Putamen (tissue), 1 donor: ENCODE measurements at places on chromosomes 5 and 9.

- peak; percentile 90 for DNase-seq
Observed at GRCh38 chr5:116574367-116575325, at the start of gene SEMA6A. Gene SEMA6A (minus strand): TSS chr5:116574823. CDS start chr5:116504944, 69,879 bp downstream.

- DNase-seq: no peak
Observed at GRCh38 chr9:77454663-77455062, 193.5 kb downstream of the GNA14 start.

GRCh38 chr5:316210-317085 lies 5.1 kb upstream of the AHRR start:
- DNase-seq: no peak

- DNase-seq: no peak
Observed at GRCh38 chr9:133527444-133527920, 2.7 kb upstream of the MYMK start.

DNA sequence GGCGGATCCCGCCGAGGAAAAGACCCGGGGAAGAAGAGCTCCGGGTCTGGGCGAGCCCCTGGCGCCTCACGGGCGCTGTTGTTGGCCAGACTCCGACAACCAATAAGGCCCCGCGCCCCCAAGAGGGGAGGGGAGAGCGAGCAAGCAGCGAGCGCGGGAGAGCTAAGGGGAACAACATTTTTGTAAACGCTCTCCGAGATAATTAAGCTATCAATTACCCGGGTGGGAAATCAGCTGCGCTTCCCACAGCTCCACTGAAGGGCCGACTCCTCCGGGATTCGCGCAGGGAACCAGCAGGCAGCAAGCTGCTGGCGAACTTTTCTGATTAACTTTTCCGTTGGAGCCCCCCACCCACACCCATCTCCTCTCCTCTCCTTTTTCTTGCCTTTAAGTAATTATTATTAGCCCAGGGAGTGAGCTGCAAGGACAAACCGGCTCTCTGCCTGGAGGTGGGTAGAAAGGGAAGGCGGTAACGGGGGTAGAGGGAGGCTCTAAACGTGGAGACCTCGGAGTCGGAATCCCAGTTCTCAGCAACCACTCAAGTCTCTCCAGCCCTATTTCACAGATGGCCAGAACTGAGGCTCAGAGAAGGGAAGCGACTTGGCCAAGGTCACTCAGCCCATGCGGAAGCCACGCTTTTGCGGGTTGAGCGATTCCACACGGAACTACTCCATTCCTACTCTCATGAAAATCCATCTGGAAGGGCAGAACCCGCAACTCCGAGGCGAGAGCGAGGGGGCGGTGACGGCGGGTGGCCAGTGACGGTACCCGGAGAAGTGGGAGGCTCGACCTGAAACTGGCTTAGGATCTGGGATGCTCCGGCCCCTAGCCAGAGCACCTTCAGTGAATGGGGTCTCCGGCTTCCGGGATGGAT lies 1.3 kb downstream of the ASTN2 start:
- DNase-seq: no peak

- no peak for DNase-seq
Observed at GRCh38 chr9:107213561-107214028, 69.5 kb upstream of the RAD23B start.

- DNase-seq: no peak
Observed at GRCh38 chr5:36147681-36148080, 4.0 kb downstream of the LMBRD2 start.

DNA sequence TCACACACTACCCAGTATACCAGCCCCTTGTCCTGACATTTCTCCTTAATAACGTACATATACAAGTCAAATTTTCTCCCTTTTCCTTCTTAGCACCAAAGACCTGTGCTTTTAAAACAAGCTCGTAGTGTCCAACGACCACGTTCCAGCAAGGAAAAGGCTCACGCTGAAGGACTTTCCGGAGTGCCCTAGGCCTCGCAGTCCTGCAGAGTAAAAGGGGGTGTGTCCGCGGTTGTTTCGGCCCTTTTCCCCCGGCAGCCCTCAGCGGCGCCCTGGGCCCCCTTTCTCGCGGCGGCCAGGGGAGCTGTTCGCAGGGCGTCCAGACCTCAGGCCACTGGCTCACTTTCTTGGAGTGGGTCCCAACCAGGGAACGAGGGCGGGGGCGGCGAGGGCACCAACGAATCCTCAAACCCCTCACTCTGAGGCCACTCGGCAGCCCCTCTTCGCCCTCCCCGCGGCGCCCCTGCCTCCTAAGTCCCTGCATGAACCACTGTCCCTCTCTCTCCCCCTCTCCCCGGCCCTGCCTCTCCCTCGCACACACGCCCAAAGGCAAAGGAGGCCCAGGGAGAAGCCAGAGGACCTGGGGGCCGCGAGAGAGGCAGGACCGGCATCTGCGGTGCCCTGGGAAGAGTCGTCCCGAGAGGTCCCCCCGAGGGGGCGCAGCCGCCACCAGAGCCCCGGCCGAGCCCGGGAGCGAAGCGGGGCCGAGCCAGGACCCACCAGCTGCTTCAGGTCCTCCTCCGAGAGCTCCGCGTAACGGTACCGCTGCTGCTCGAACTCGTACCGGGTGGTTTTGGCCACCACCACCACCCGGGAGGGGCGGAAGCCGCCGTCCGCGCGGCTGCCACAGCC lies 720 bp downstream of the NADK2 start:
- peak; percentile 53 for DNase-seq

- no peak for DNase-seq
Observed at GRCh38 chr5:53331463-53331862, 149.0 kb upstream of the FST start.

DNA sequence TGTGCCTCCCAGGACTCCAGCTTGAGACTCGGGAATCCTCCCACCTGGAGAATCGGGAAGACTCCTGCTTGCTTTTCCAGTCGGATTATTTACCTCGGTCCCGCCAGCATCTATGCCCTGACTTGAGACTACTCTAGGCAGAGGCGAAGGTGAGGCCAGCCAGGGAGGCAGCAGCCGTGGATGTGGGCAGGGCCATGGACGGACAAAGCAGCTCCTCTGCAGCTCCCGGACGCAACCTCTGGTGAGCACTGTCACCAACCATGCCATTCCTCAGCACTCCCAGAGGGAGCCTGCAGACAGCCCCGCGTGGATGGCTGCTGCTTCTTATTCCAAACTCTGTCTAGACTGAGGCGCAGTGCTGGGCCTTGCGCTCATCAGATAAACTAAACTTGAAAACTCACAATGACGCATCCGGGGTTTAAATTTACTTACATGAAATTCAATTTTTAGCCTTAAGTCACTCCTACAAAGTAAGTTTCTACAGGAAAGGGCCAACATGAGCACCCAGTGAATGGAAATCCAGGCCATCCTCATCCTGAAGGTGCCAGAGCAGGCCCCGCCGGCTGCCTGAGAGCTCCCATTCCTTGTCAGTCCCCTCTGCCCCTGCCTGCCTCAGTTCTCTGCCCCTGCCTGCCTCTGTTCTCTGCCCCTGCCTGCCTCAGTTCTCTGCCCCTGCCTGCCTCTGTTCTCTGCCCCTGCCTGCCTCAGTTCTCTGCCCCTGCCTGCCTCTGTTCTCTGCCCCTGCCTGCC lies 17.8 kb downstream of the MED10 start:
- DNase-seq: no peak

GRCh38 chr9:105168870-105169319 lies 75.6 kb upstream of the SLC44A1 start:
- DNase-seq: no peak

- no peak for DNase-seq
Observed at GRCh38 chr9:114200721-114201300, 45.5 kb downstream of the COL27A1 start.

GRCh38 chr9:128399861-128400260 lies 20.8 kb upstream of the CERCAM start:
- DNase-seq: no peak

DNA sequence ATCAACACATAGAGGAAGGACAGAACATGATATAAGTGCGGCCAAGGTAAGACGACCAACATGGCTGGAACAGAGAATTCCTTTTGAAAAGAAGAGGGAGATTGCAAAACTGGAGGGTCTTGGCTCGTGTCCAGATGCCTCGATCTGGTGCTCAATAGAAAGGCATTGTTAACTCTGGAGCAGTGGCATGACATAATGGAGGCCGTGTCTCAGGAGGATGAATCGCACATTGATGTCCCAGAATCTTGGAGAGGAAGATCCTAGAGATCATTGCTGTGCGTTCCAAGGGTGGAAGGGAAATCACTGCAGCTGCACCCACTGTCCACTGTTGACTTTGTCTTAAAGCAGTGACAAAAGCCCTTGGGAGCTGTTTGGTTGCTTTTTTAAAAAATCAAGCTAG lies 30.9 kb downstream of the GRAMD2B start:
- DNase-seq: peak; percentile 96

DNA sequence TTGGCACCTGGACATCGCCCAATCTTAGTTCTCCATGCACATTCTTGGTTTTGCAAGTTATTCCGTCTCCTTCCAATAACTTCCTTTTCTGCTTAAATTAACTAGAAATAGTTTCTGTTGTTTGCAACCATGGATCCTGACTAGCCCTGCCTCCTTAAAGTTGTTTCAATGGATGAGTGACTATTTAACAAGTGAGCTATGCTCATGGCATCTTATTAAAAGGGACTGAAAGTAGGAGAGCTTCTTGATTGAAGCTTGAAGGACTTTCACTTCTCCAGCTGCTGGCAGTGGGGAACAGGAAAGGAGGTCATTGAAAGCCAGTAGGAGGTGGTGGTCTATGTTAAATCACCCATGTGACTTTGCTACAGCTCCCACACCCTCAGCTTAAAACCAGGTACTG lies 466.8 kb downstream of the ARHGEF28 start:
- DNase-seq: no peak

DNA sequence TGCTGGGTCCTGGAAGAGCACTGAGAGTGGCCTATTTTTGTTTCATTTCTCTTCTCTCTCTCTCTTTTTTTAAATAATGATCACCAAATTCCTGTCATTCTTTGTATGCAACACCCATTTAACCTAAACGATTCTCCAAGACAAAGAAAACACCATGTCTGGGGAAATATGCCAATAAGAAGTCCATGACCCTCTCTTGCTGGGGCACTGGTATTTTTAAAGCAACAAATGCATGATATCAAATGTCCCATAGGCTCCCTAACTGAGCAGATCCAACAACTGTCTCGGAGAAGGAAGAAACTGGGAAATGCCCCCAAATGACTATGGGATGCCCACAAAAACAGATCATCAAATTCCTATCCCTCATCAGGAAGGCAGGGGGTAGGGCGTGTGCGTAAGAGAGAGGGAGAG lies 567.4 kb downstream of the CCDC171 start:
- DNase-seq: no peak

DNA sequence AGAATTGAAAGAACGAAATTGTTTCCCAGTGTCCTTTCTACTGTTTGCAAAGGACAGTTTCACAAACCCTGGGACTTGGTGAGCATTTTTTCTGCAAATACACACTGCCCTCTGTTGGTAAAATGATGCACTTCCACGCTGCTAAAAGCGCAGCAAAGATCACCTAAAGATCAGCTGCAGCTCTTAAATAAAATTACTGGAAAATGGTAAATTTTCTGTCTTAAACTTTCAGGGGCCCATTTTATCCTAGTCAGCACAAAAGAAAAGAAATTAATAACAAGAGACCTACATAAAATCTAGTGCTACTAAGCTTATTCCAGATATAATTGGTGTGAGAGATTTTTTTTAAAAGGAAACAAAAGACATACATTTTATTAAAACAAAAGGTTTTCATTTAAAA lies 566.0 kb downstream of the CAAP1 start:
- peak; percentile 48 for DNase-seq

- DNase-seq: no peak
Observed at GRCh38 chr5:10731913-10732312, 29.1 kb downstream of the DAP start.

- no peak for DNase-seq
Observed at GRCh38 chr9:81083067-81083466, 606.3 kb downstream of the TLE1 start.

DNA sequence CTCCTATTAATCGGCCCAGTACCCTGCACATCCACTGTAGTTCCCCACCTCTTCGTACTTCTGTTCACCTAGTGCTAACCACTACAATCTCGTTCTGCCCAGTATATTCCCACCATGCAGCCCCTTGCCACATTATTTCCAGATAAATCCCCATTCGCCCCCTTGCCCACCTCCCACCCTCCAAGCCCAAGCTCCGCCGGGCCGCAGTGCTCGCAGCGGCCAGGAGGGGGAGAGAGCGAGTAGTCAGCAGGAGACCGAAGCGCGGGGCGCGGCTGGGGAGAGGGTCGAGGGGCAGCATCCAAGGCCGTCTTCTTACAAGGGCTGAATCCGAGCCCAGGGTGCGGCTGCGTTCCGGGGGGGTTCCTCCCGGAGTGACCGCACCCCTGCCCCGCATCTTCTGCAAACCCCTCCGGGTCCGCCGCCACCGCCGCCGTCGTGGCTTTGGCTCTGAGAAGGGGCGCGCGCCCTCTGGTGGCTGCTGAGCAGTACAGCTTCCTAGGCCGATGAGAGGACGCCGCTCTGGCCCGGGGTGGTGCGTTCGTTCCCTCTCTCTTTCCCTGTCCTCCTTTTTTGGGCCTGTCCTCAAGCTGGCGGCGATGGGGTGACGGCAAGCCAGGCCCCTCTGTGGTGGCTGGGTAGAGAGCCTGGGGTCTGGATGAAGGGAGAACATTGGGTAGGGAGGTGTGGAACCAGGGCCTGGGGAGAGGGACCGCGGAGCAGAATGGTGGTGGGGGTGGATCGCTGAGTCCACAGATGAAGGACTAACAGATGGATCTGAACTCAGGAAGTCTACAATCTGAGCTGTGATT lies 30.0 kb upstream of the PSD2 start:
- DNase-seq: peak; percentile 80

- DNase-seq: no peak
Observed at GRCh38 chr5:145589063-145589462, 246.1 kb downstream of the PRELID2 start.

DNA sequence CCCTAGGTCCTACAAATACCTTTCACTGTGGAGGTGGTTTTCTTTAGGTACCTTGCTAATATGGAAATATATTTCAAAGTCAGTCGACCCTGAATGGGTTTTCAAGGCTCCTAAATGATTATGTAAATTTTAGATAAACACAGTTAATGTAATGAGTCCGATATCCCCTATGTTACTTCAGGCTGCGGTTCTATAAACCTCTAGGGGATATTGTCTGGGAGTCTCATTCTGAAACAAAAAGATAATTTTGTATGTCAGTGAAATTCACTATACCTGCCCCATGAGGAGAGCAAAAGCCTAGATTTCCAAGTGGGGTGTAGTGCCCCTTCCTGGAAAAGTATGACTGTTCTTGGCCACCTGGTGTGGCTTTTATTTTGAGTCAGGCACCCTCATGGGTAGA lies 377.3 kb downstream of the ICE1 start:
- no peak for DNase-seq

- no peak for DNase-seq
Observed at GRCh38 chr9:75134495-75134894, 46.2 kb downstream of the OSTF1 start.
